ENCODE measurements at places on chromosomes 5 and 9. TPM values are rescaled to one million over a fixed set of nuclear protein-coding genes. Genes with fewer than 3 reads are reported as not detected.

- DNase-seq: no peak
Observed at GRCh38 chr5:68067291-68067690, 148.3 kb upstream of the PIK3R1 start.

The TMEM141 gene
- total RNA-seq: 69.7 TPM

The KCNV2 gene
- not detected for total RNA-seq

- no peak for DNase-seq
Observed at GRCh38 chr5:38870595-38870994, 24.8 kb downstream of the OSMR start.

DNA sequence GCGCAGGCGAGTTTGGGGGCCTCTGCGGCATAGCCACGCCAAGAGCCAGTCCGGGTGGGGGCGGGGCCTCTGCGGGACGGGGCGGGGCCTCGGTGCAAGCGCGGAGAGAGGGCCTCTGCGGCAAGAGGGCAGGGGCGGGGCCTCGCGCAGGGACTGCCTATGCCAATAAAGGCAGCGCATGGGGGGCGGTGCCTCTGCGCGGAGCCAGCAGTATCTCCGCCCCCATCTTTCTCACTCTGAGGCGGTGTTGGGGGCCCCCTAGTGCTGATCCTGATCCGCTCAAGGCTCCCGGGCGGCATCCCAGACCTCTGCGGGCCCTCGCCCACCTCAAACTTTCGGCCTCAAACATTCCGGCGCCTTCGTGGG lies 9.2 kb upstream of the GPRIN1 start:
- DNase-seq: no peak

The SV2C gene
- total RNA-seq: not detected

DNA sequence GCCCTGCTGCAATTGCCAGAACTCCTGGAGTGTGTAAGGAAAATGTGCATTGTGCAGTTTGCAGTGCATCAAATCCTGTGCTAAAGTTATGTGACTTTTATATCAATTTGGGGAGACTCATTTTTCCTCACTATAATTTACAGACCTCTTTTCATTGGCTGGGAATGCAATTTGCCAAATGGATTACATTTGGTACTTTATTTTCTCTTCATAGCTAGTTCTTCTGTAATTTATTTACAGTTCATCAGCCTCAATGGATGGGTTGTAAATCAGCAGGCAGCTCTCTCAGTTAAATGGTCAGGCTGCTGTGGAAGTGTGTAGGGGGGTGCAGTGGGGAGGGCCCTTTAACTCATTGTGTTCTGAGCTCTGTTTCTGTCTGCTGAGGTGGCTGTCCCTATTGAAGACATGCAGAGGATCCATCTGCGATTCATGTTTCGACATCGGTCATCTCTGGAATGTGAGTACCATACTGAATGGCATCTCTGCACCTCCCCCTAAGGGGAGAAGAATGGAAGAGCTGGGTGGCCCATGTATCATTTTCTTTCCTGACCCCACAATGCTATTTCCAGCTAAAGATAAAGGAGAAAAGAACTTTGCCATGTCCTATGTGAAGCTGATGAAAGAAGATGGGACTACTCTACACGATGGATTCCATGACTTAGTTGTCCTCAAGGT lies 74.6 kb downstream of the DOCK2 start:
- DNase-seq: no peak

GRCh38 chr5:151695464-151695863 lies 8.7 kb upstream of the SPARC start:
- DNase-seq: no peak

DNA sequence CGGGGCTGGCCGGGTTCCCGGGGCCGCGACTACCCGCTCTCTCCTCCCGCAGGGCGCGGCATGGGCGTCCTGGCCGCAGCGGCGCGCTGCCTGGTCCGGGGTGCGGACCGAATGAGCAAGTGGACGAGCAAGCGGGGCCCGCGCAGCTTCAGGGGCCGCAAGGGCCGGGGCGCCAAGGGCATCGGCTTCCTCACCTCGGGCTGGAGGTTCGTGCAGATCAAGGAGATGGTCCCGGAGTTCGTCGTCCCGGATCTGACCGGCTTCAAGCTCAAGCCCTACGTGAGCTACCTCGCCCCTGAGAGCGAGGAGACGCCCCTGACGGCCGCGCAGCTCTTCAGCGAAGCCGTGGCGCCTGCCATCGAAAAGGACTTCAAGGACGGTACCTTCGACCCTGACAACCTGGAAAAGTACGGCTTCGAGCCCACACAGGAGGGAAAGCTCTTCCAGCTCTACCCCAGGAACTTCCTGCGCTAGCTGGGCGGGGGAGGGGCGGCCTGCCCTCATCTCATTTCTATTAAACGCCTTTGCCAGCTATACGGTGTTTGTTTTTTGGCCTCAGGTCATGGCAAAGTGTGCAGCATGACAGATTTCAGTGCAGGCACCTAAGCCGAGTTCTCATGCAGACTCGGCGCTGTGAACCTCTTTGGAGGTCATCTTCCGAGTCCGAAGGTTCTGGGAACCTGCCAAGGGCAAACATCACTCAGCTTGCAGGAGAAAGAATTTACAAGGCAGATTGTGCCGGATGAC lies 516 bp downstream of the MRPL41 start:
- DNase-seq: no peak

DNA sequence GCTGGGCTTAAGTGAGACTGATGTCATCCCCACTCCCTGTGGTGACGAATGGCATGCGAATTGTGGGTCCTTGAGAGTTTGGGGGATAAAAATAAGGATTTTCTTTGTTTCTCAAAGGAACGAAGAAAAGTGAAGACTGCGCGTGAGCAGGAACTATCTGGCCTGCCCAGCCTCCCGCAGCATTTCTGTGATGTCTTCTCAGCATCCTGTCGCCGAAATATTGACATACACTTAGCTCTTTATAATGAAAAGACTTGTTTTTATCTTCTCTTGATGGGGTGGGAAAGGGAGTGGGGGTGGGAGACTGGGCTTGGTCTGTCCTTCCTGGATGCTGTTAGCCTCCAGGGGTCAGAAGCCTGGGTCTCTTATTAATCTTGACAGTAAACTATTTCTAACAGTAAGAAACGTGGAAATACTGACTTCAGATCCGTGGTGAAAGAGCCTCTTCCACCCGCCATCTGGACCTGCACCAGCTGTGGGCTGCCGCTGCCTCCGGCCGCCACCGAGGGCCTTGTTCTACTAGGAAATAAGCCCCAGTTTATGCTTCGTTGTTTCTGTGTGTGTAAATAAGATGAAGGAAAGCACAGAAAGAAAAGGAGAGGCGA lies 239.6 kb downstream of the FANCC start:
- no peak for DNase-seq

The PCDHB11 gene
- 0.58 TPM for total RNA-seq

GRCh38 chr9:128159522-128159783 lies 612 bp upstream of the BBLN start:
- DNase-seq: no peak

The FBP1 gene
- total RNA-seq: 1.7 TPM

- DNase-seq: no peak
Observed at GRCh38 chr5:139513852-139514485, 31.4 kb upstream of the STING1 start.

The TRMT10B gene
- total RNA-seq: 8.6 TPM

DNA sequence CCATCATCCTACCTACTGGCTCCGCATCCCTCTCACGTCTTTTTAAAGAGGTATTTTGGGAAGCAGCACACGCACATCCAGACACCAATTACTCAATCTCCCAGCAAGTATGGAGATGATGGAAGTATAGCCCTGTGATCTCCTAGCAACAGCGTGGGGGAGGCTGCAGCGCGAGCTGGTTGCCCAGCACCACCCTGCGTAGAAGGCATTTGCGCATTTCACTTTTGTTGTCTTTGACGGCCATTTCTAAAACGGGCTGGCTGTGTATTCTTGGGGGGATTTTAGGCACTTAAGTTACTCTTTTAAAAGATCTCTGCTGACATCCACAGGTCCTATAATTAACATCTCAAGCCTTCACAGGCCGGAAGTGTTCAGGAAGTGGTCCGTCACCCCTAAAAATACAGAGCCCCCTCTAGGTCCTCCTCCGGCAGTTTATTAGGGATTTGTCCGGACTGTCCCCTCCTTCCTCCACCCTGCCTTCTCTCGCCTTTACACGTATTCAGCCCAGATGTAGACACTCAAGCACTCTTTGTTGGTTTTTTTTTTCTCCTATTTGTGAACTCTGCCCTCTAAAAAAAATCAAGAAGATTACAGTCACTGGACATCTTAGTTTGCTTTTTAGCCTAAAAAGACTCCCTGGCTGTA lies 371.4 kb downstream of the NTRK2 start:
- DNase-seq: no peak

The CHSY3 gene
- total RNA-seq: 2.4 TPM

The ST8SIA4 gene
- total RNA-seq: 1.6 TPM

The C7 gene
- total RNA-seq: not detected

DNA sequence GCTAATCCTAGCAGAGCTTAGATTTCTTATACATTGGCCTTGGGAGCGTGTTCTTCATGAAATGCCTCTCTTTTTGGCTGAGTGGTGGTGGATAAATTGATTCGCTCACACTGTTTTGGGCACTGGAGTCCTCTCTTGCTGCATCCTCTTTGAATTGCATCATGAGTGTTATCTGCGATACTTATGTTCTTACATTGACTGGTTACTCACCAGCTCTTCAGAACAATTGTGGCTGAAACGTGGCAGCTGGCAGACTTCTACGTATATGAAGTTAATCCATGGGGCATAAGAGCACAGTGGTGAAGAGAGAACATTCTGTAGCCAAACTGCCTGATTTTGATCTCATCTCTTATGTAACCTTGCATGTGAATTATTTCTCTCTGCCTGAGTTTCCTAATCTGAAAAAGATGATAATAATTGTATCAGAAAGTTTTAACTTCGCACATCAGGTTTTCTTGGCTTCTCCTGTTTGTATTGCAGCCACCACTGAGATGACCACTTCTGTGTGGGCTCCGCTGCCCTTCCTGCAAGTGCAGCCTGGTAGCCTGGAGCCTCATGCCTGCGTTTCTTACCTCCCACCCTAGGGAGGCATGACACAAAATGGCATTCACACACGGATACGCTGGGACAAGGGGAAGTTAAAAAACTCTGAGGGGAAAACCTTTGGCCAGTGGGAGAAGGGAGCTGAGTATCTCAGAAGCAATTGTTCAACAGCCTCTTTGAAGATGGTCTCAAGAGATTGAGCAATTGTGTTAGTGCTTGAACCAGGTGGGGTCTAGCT lies 295.2 kb downstream of the ARHGAP26 start:
- no peak for DNase-seq

The SLCO6A1 gene
- total RNA-seq: not detected

GRCh38 chr5:126016256-126016655 lies 407.0 kb upstream of the GRAMD2B start:
- no peak for DNase-seq

The C6 gene
- 0.05 TPM for total RNA-seq

- DNase-seq: no peak
Observed at GRCh38 chr5:73318308-73318719, 130.3 kb downstream of the FOXD1 start.

The PCDHA6 gene
- total RNA-seq: 0.58 TPM

The UNC5A gene
- total RNA-seq: 18.5 TPM

Measured in glomerular endothelial cell (primary cell).